Fibroblast of skin of right quadriceps (primary cell): ENCODE measurements at places on chromosomes 4 and X.

- no peak for DNase-seq
These were observed 78.9 kb upstream of the PPP2R3B start for GRCh38 chrX:465418-466215.

DNA sequence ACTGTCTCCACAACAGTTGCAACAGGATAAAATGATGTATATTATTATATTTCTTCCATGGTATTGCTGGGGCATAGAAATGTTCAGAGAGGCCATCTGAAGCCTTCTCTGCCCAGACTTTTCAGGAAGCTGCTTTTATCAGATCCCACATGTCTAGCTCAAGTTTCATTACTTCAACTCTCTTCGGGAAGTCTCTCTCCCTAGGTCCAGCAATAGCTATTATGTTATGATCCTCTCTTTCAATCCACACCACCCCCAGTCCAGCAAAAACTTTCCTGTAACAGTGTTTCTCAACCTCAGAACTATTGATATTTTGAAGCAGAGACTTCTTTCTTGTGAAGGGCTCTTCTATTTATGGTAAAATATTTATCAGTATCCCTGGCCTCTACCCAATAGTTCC is 44.9 kb downstream of the CXCL1 start:
- DNase-seq: no peak

DNA sequence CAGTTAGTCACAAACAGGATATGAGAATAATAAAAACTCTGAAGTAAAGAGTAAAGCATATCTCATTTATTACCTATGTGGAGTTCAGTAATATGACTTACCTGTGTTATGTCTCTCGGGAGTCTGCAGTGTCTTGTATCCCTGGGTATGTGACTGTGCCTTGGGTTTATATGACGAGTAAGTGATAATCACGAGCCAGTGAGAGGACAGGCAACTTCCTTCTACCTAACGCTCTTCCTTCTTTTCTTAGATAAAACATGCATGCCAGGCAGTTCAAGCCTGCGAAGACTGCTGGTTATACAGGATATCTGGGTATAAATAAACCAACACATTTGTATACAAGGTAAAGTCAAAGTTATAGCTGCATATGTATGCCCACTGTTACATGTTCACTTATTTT is at the start of gene HPGDS:
Gene HPGDS (minus strand): TSS at position 143 of the 400 bp plus-strand sequence. CDS start 8,207 bp downstream, outside the sequence.
- DNase-seq: no peak

DNA sequence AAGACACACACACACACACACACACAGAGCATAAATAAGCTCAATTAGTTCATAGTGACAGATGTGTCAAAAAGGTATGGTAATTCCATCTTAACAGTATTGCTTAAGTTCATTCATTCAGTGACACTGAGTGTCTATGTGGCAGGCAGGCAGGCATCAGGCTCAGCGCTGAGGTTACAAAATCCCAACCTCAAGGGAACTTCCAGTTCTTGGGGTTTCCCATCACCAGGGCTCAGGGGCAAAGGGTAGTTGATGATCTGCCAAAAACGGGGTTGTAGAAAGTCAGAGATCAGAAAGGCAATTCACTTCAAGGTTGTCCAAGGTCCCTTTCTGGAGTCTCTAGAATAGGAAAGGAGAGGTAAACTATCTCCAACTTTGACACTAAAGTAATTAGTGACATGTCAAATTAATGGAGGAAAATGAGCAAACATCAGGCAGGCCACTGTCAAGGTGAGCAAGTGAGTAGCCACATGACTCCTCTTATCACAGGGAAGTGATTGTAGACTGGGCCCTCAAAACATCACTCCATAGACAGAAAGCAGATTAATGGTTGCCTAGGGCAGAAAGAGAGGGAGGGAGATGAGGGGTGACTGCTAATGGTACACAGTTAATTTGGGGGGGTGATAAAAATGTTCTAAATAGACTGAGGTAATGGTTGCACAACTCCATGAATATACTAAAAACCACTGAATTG is 41.8 kb downstream of the GPC4 start:
- DNase-seq: no peak

DNA sequence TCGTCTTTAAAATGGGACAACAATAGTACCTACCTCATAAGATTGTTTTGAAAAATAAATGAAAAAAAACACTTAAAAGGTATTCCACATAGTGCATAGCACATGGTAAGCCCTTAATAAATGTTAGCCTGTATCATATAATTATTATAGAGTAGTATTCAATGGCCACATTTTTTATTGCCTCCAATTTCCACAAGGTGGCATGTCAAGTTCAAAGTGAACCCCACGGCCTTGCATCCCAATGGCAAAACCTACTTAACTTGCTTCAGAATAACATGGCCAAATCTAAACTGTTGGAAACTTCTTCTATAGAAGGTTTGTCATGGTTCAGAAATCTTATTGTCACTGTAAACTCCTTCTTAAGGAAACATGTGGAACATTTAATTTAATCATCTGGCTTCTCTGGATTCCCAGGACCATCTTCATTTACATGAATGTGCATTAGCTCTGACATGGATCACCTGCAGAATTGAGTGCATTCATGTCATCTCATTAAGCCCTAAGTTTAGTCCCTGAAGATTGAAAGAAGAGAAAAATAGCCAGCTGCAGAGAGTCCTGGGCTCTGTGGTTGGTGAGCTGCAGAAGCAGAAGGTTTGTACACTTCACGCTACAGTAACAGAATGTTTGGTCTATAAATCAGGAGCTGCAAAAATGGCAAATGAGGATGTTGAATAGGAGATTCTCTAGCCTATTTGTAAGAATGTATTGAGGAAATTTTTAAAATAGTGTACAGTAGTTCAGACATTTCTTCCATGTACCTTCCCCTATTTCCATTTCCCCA is 61.0 kb downstream of the ANXA3 start:
- DNase-seq: peak; percentile 63
